Activated effector memory CD4-positive, alpha-beta T cell treated with Interleukin-2 at 50 U/mL for 16 hours (primary cell): ENCODE measurements at places on chromosomes 11 and 22.

GRCh38 chr11:130760515-130761125 is 155.7 kb downstream of the SNX19 start:
- DNase-seq, result no peak

GRCh38 chr11:87141980-87142514 is 104.3 kb downstream of the TMEM135 start:
- DNase-seq, result no peak

- no peak for DNase-seq
Observed at GRCh38 chr11:12042215-12042676, 33.8 kb upstream of the DKK3 start.

DNA sequence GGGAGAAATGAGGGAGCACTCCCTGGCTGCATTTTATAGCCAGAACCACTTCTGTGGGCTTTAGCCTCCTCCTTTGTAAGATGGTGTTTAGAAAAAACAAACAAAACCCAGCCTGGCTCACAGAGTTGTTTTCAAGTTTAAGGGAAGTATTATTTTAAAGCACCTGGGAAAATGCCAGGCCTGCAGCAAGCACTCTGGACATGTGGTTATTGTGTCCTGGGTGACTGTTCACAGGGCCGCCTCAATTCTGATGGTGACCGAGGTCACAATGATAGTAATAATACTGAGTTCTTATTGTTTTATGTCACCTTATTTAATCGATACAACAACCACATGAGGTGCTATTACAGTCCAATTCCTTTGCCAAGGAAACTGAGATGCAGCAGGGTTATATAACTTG is 20.7 kb upstream of the SLC22A12 start:
- DNase-seq, result no peak

DNA sequence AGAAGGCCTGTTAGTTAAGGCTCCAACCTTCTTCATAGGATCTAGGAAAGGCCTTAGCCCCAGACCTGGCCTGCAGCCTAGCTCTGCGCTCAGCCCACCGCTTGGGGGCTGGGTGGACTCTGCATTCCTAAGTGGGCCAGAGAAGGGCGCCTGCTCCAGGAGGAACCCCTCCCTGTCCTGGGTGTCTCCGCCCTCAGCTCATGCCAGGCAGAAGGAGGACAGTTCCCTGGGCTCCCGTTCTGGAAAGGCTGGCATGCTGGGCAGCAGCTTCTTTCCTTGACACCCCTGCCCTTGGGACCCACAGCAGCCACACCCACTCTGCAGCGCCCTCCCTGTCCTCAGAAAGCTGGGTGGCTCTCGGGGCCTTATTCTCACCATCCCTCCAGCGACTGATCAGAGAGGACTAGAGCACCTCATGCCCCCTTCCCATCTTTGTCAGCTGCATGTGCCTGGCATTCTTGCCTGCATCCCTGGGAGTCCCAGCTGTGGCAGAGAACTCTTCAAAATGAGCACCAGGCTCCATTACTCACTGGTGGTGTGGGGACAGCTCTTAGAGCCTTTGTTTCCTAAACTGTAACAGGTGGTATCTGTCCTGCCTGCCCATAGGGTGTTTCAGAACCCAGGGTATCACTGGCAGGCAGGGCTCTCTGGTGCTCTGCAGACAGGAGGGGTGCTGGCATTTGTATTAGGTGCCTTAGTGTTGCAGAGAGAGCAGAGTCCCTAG is 20.3 kb upstream of the MYRF start:
- DNase-seq, result no peak

DNA sequence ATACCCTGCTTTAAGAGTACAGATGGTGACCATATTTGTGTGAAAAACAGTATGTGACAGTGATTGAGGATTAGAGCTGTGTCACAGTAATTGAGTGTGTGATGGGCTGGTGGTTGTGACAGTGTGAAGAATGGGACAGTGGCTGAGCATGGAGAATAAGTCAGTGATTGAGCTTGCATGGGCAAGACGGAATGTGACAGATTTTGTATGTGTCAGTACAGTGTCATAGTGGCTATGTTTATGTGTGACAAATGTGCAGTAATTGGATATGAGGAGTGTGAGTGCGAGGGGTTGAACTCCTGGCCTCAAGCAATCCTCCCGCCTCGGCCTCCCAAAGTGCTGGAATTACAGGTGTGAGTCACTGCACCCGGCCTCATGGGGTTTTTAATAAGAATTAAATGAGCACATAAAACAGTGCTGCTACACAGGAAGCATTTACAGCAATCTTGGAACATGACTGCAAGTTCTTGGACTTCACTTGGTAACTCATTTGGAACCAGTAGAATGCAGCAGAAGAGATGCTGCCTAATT is 583 bp upstream of the RRAS2 start:
- DNase-seq, result no peak

DNA sequence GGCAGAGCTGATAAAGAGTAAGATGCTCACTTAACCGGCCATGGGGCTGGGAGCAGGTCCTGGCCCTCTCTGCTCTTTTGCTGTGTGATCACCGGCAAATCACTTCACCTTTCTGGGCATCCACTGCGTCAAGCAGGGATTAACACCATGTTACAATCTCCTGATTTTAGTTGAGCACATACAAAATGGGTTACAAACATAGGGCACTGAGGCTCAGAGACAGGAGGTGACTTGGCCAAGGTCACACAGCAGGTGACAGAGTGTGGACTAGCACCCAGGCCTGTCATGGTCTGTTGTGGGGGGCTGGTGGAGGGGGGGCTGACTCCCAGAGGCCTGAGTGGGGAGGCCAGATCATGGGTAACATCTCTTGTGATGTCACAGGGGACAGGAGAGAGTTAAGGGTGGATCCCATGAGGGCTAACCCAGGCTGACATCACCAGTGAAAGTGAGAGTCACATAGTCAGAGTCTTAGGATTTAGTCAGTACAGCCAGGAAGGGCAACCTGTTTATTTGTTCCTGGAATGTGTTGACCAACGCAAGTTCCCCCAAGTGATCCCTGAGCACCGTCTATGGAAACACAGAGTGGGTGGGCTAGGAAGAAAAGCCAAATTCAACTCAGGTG is 27.8 kb downstream of the GDPD5 start:
- no peak for DNase-seq

- DNase-seq, result no peak
Observed at GRCh38 chr11:2269601-2270321, 627 bp downstream of the ASCL2 start.

GRCh38 chr22:25816522-25817059 is 74.6 kb downstream of the MYO18B start:
- DNase-seq, result no peak

DNA sequence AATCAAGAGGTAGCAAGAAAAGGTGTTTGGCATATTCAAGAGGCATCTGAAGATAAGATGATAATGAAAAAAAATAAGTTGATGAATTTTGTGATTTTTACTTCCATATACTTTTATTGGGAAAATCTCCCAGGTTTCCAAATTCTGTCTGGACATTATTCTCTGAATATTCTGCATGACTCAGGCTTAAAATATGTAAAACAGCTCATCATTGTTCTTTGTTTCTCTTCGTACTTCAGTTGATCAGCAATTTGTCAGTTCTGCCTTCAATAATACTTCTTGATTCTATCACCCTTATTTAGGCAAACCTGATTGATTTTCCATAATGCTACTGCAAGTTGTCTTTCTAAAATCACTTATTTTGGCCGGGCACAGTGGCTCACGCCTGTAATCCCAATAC is 30.2 kb downstream of the GTF2H1 start:
- no peak for DNase-seq
